ENCODE measurements at places on chromosomes 2 and 18. TPM values are rescaled to one million over a fixed set of nuclear protein-coding genes. Genes with fewer than 3 reads are reported as not detected.

Gene PLCD4
- 0.89 TPM for total RNA-seq

DNA sequence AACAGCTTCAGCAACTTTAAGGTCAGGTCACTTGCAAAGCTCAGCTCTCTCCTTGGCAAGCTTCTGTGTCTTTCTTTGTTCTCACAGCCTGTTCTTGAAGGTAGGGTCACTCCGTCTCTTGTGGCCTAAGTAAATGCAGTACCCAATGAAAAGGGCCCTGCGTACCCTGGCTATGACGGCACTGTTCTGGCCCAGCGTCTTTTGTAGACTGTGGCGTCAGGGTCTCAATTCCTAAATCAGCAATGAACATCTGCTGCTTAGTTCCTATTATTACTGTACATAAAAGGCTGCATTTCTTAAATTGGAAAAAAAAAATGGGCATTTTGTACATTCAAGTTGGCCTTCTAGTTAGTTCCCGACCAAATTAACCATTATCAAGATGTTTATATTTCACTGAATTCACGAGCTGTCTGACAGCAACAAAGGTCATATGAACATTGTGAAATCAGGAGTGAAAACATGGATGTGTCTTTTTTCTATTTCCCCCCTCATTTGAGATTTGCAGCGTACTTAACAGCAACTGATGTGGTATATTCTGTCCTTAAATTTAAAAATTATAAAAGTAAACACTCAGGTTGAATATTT is 17.0 kb upstream of the MTCL1 start:
- no peak for DNase-seq

Gene UGT1A5
- total RNA-seq: not detected

Gene OLA1
- total RNA-seq: 104 TPM

- no peak for DNase-seq
These were observed 243.5 kb upstream of the ZNF521 start for GRCh38 chr18:25595274-25596060.

GRCh38 chr2:43897492-43897891 is 58.7 kb downstream of the ABCG8 start:
- no peak for DNase-seq

- DNase-seq: peak; percentile 44
These were observed 67.9 kb downstream of the C2orf74 start for GRCh38 chr2:61229936-61230335.

Gene IL37
- not detected for total RNA-seq

Gene TPRKB
- total RNA-seq: 21.3 TPM

Gene MOGAT1
- total RNA-seq: not detected

DNA sequence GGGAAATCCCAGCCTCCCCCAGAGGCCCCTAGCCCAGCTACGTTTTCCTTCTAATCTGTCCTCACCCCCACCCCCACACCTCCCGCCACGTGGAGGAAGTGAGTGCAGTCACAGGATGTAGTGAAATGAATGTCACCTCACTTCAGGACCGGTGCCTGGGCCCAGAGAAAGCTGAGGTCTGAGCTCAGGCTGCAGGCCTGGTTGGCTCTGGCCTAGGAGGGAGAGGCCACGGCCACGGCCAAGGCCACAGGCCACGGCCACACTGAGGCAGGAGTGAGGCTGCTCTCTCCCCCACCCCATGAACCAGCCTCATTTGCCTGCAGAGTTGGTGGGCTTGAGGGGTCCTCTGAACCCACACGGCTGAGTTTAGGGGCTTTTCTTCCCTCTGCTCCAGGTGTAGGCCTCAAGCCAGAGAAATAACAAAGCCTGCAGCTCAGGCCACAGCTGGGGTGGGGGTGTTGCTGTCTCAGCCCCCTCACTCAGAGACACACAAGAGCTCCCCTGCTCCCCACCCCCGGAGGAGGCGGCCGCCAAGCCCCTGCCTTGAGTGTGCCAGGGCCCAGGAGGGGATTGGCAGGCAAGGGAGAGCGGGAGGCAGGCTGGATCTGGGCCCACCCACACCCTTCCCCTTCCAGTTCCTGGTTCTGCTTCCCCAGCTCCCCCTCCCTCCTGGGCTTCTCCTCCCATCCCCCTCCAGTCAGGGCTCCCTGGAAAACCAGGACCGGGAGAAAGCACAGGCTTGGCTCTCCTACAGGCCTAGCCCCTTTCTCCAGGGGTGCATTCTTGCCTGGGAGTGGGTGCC is 27.0 kb downstream of the DNMT3A start:
- peak; percentile 38 for DNase-seq

- no peak for DNase-seq
These were observed 9.6 kb upstream of the GIGYF2 start for GRCh38 chr2:232687382-232688160.

- no peak for DNase-seq
These were observed 37.6 kb upstream of the RIOK3 start for GRCh38 chr18:23415515-23415914.

DNA sequence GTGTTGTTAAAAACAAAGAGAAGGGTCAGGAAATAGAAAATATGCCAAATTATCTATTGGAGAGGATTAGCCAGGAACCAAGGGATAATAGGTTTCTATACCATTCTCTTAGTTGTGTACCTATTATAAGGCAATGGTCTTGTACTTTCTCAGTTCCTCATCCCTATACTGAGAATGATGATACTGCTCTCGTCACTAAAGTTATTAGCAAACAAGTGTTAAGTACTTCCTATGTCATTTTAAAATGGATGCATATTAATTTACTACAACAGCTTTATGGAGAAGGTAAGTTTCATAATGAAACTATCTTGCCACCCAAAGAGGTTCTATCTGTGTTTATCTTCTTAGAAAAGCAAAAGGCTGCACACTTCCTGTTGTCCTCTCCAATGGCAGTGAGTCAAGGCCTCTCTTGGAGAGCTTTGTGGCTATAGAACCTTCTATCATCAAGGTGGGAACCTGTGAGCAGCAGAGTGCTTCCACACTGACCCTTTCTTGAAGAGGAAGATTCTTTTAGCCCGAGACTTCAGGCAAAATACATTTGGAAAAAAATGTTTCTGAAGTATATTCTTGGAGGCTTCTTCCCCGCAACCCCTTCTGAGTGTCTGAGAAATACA is 460.7 kb upstream of the FANCL start:
- no peak for DNase-seq

Gene FTCDNL1
- 0.45 TPM for total RNA-seq

DNA sequence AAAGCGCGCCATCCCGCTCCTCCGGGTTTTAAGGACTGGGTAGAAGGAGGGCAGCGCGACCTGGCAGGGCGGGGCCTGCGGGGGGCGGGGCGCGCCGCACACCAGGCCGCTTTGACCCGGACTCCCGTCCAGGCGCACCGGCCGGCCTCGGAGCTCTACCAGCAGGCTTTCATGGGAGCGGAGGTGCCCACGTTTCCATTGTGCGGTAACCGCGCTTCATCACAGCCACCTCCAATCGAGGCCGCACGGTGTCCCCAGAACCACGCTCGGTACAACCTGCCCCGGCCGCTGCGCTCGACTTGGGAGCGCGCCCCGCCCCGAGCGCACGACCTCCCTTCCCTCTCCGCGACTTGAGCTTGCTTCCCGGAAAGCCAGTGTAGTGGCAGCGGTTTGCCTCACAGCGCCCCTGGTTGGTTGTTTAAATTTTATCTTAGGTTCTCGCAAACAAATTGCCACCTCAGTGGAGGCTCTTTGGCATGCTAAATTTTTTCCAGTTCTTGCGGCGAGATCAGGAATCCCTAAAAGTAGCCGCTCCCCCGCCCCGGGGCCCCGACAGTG is 280 bp upstream of the CYP1B1 start:
- peak; percentile 78 for DNase-seq

- peak; percentile 71 for DNase-seq
These were observed 48.7 kb downstream of the TTC39C start for GRCh38 chr18:24063121-24063731.

Gene GATA6
- 10.9 TPM for total RNA-seq

DNA sequence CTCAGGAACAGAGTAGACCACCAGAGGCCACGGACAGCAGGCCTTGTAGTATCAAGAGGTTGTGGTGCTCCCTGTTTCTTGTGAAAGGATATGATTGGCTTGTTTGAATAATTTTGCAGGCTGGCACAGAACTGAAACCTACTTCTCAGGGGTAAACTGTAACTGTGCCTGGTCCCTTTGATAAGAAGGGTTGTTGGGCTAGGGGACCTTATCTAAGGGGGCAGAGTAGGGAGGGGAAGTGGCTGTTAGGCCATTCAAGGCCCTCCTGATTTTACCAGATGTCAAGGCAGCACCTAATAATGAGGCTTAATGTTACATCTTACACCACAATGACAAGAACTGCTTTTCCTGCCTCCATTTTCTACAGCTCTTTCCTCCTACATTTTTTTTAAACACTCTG is 45.6 kb downstream of the GPR39 start:
- no peak for DNase-seq

Gene SPATA3
- total RNA-seq: not detected

DNA sequence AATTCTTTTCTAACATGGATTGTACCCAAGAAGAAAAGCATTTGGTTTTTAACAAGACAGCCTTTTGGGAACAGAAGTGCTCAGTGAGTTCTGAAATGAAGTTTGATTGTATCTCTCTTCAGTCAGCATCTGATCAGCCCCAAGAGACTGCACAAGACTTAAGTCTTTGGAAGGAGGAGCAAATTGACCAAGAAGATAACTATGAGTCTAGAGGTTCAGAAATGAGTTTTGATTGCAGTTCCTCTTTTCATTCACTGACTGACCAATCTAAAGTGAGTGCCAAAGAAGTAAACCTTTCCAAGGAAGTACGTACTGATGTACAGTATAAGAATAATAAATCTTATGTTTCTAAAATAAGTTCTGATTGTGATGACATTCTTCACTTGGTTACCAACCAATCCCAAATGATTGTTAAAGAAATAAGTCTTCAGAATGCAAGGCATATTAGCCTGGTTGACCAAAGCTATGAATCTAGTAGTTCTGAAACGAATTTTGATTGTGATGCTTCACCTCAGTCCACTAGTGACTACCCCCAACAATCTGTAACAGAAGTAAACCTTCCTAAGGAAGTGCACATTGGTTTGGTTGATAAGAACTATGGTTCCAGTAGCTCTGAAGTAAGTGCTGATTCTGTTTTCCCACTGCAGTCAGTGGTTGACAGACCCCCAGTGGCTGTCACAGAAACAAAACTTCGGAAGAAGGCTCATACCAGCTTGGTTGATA is 31.2 kb downstream of the ZDBF2 start:
- DNase-seq: no peak

DNA sequence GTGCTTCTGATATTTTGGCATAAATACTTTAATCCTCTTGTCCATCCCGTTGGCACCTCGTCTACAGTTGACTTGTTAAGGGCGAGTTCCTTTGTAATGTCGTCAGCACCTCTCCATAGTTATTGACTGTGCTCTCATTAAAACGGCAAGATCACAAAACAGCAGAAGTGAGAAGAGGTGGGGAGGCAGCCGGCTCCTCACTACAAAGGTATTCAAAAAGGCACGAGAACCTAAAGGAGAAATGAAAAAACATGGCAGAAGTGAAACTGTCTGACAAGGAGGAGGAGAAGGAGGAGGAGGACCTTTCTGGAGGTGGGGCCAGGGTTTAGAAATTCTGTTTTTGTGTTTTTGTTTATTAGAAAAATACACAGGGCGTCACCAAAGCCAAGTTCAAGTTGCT is 235.6 kb downstream of the BCL11A start:
- DNase-seq: no peak

Gene CABYR
- 7.8 TPM for total RNA-seq

- DNase-seq: peak; percentile 61
These were observed 499.0 kb downstream of the TMX3 start for GRCh38 chr18:68215931-68216330.

GRCh38 chr2:217035967-217036366 is 176.1 kb upstream of the TNP1 start:
- DNase-seq: no peak

DNA sequence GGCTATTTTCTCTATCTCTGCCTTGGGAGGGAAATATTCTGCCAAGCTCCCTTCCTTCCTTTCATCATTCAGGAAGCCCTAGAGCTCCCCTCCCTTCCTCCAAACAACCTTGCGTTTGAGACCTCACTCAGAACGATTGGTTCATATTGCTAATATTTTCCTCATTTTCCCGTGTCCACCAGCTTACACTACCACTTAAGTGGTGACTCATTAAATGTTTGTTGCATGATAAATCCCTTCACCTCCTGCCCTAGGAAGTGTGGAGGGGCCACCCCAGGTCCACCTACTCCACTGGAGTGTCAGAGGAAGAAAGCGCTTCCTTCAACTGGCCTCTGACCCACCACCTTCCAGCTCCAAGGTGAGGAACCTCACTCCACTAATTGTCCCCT is 2.3 kb upstream of the LPIN2 start:
- peak; percentile 66 for DNase-seq

Gene MBOAT2
- 58.0 TPM for total RNA-seq
